ENCODE measurements at places on chromosomes 4 and X.
A peak's percentile ranks its signal among the peaks of the same experiment; 100 is the strongest.

DNA sequence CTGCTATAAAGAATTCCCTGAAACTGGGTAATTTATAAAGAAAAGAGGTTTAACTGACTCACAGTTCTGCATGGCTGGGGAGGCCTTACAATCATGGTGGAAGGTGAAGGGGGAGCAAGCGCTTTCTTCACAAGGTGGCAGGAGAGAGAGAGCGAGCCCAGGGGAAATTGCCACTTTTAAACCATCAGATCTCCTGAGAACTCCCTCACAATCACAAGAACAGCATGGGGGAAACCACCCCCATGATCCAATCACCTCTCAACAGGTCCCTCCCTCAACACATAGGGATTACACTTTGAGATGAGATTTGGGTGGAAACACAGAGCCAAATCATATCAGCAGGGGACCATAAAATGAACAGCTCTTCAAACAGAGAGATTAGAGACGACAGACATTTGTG is 198.6 kb downstream of the MAGEB5 start:
- no peak for DNase-seq

GRCh38 chr4:183636503-183636902 is 22.5 kb downstream of the RWDD4 start:
- DNase-seq, result peak; percentile 2

- no peak for DNase-seq
These were observed 20.8 kb downstream of the USO1 start for GRCh38 chr4:75745161-75745560.

DNA sequence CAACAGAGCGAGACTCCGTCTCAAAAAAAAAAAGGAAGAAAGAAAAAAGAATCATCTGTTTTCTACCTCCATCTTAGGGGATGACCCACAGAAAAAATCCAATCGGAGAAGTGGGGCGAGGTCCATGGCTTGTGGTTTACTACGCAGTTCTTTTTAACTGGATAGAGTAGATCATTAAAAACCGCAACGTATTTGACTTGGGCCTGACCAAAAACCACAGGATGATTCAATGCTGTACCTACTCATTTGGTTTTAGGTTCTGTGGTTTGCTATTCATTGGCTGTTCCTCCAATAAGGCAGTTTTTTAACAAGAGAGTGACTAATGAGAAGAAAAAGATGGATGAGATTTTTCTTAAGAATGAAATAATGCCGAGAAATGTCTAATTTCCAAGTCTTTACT is 83.7 kb downstream of the FREM3 start:
- no peak for DNase-seq

DNA sequence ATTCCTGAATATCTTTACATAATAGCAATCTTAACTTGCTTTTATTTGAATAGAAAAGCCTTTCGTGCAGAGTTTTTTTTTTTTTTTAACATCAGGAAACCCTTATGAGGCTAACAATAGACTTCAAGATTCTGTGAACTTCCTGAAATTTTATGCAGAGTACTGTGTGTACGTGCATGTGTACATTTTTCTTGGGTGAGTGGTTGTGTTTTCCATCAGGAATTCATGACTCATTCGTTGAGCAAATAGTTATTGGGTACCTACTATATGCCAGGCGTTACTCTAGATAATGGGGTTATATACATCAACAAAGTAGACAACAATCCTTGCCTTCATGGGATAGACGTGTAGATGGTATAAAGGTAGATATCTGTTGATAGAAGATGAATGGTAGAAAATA is 59.1 kb downstream of the MRPL1 start:
- no peak for DNase-seq

GRCh38 chrX:8738588-8739189 is 6.8 kb upstream of the ANOS1 start:
- DNase-seq, result no peak

DNA sequence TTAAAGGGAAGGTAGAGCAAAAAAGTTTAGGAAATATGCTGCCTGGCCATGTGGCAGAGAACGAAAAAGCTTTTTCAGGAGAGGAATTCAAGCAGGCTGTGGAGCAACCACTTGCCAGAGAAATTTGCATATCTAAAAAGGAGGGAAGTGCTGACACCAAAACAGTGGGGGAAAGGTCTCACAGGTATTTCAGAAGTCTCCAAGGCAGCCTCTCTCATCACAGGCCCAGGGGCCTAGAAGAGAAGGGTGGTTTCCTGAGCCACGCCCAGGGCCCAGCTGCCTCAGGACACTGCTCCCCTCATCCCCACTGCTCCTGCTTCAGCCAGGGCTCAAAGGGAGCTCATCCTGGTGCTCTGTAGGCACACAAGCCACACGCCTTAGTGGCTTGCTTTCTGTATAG is 29.9 kb upstream of the STS start:
- DNase-seq, result no peak

- no peak for DNase-seq
These were observed 287.9 kb upstream of the NOCT start for GRCh38 chr4:138727731-138728130.

GRCh38 chr4:37132975-37133360 is 111.6 kb upstream of the NWD2 start:
- no peak for DNase-seq

DNA sequence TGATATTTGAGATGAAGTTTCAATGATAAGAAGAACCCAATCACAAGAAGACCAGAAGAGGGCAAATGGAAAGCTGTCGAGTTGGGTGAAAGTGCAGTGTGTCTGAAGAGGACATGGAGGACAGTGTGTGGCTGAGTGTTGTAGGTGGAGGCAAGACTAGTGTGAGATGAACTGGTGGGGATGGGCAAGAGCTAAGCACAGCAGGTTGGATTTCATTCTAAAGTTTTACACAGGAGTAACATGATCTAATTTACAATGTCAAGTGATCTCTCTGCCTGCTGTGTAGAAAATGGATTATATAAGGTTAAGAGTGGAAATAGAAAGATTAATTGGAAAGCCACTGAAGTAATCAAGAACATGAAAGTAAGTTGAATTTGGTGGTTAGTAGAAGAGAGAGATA is 208.6 kb upstream of the ETNPPL start:
- no peak for DNase-seq

- no peak for DNase-seq
These were observed 328.6 kb upstream of the F9 start for GRCh38 chrX:139201924-139202323.

DNA sequence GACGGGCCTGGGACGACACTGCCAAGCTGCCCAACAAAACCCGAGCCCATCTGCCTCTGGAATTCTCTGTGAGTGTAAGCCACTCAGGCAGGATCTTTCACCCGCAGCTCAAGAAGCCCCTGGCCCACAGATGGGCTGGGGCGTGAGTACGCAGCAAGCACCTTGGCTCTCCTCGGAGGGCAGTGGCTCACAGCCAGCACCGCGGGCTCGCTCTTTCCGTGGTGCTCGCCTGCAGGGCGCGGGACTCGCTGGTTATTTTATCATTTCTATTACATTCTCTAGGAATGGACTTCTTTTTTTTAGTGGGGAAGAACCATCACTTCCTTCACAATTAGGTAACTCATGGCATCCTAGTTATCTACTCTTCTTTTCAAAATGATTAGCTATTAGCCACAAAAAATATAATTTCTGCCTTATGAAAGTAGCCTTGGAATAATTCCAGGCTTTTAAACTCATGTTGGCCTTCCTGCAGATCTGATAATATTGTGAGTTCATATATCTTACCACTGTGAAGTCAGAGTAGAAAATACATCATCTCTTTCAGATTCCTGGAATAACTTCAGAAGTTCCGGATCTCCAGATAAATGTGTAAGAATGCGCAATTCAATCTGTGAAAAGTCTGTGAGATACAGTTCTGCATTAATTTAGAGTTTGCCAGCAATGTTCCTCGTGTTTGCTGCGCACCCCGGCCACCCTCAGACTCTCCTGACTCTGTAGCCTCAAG is 68.6 kb downstream of the NAT8L start:
- no peak for DNase-seq

DNA sequence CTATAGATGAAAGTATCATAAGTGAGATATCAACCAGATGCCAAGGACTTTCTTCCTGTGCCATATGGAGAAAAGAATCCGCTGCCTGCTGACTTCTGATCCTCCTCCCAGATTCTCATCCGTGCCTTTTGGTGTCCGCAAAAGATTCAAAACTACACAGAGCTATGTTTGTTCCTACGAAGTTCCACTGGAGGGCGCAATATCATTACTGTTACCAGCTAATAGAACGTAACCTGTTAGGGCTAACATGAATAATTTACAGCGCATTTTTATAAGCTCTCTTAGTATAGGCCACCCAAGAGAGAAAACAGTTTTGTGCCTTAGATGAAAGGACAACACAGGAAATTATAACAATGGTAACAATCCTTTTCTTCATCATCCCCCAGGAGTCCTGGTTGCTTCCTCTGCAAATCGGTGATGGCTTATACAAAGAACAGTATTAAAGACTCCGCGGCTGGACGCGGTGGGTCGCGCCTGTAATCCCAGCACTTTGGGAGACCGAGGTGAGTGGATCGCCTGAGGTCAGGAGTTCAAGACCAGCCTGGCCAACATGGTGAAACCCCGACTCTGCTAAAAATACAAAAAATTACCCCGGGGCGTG is 22.8 kb upstream of the CENPVL3 start:
- no peak for DNase-seq

GRCh38 chr4:148444296-148445070 is 2.3 kb upstream of the NR3C2 start:
- no peak for DNase-seq

- no peak for DNase-seq
These were observed 926.9 kb downstream of the FAT4 start for GRCh38 chr4:126241634-126242033.

DNA sequence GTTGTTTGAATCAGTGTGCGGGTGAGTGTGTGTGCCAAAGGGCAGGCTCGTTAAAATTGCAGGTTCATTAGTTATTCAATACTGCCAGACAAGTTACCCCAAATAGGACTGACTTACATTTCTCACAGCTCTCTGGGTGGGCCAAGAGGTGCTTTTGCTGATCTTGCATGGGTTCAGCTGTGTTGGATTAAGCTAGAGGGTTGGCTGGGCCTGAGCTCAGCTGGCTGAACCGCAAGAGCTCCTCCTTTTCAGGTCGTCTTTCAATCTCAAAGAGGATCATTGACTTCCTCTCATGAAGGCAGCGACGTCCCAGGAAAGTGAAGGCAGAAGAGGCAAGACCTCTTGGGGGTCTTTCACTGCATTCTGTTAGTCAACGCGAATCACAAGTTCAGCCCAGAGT is 343.3 kb upstream of the FRG1 start:
- DNase-seq, result no peak

DNA sequence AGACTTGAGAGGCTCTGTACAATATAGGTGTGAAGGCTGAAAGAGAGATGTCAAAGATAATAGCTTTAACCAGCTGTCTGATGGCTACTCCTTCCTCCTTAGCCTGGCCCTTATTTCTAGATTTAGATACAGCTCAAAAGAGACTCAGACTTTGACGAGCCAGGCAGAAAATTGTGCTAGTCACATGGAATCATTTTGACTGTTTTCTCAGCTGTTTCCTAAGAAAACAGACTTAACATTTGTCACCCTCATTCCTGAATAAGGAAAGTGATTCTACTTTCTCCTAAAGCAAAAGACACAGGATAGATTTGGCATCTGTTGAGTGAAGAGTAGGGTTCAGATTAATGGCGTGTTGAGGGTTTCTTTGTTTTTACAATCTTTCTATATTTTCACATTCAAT is 340.7 kb downstream of the DHX15 start:
- no peak for DNase-seq

- no peak for DNase-seq
These were observed 388.8 kb upstream of the EPHA5 start for GRCh38 chr4:66059136-66059535.

GRCh38 chr4:90349636-90350035 is 222.4 kb downstream of the CCSER1 start:
- DNase-seq, result no peak

GRCh38 chrX:75155447-75155826 is 646 bp downstream of the ABCB7 start:
- DNase-seq, result no peak

GRCh38 chr4:90001023-90001422 is 106.4 kb downstream of the MMRN1 start:
- DNase-seq, result peak; percentile 66

DNA sequence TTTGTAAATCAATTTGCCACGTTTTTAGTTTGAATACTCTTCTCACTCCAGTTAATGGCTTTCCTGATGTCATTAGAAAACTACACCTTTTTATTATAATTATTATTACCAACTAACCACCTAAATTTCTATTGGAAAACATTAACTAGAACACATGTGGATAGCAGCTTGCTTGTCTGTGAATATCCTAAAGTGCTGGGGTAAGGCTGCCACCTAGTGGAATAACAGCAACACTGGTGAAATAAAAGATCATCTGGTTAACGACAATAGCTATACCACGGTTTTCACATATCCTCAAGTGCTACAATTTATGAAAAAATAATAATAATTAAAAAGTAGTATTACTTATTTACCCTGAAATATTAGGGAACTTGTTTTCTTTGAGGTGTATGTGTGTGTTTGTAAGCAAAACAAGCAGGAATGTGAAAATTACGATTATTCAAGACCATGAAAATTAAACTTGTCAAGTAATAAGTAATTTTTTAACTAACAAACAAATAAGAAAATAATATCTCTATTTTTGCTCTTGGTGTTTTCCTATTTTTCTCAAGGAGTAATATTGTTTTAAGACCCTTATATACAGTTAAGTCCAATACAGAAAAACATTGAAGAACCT is 130.1 kb upstream of the TECRL start:
- DNase-seq, result peak; percentile 40

DNA sequence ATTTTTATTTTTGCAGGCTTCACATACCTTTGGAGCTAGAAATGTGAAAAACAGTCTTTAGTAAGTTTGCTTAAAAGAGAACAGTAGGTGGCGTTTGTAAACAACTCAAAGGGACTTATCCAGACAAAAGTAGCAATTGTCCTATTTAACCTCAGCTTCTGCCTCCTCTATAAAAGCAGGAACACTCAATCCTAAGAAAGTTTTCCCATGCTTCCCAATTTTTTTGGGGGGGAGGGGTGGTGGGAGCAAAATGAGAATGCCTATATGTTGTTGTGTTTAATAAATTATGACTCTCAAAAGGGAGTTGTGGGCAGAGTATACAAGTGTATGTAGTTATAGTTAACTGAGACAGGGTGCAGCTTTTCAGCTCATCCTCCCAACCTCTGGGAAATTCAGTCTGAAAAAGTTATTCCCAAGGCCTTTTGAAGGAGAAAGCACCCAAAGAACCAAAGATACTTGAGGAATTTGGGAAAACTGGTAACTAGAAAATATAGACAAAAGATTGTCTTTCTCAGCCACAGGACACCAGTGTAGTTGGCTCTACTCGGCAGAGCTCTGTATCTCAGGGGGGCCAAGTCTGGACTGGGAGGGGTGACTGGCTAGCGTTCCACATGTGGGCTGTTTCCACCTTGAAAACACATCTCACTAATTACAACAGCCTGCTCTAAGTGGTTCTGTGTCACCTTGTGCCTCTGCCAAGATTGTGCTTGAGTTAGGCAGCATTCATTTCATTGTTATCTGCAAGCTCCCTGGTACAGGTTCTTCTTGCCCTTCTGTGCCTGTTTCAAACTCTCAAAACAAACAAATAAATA is 2.8 kb downstream of the SFRP2 start:
- DNase-seq, result no peak

DNA sequence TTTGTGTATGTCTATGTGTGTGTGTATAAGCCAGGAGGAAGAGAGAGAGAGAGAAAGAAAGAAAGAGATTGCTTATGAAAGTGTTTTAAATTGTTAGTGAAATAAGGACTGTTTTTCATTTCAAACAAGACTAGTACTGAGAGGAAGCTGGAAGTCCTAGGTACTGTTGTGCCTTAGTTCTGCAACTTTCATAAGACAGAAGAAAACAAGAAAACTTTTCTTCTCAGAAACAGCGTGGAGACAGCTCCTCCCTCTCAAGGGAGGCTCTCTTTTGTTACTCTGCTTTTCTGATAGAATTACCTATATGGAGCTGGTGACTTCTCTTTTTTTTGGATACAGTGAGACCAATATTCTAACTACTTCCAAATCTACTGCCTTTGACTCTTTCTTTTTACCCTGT is 62.5 kb downstream of the BANK1 start:
- DNase-seq, result no peak
